ENCODE measurements at places on chromosomes 4 and X. TPM values are rescaled to one million over a fixed set of nuclear protein-coding genes. Genes with fewer than 3 reads are reported as not detected.

The HPSE gene
- total RNA-seq, result 0.44 TPM

The CACNA1F gene
- total RNA-seq, result 0.03 TPM

The NSG1 gene
- 2.9 TPM for total RNA-seq

The PROM1 gene
- 20.4 TPM for total RNA-seq

The OPHN1 gene
- total RNA-seq, result 3.0 TPM

The AMOT gene
- 4.9 TPM for total RNA-seq

The NSDHL gene
- total RNA-seq, result 7.6 TPM

The SUPT20HL2 gene
- not detected for total RNA-seq

The SSX1 gene
- total RNA-seq, result not detected

The SSX4 gene
- not detected for total RNA-seq

The RBMX gene
- 71.7 TPM for total RNA-seq

The PHKA1 gene
- total RNA-seq, result 5.3 TPM

The KLHL4 gene
- 0.20 TPM for total RNA-seq

The SCRG1 gene
- total RNA-seq, result 0.29 TPM

Measured in pancreas (tissue), 10 donors.